ENCODE measurements at places on chromosomes 6 and 20. TPM values are rescaled to one million over a fixed set of nuclear protein-coding genes. Genes with fewer than 3 reads are reported as not detected.

The NDRG3 gene
- 16.5 TPM for total RNA-seq

The LY6G5B gene
- total RNA-seq: 2.3 TPM

The HM13 gene
- 86.1 TPM for total RNA-seq

The PI3 gene
- not detected for total RNA-seq

The COL21A1 gene
- 0.38 TPM for total RNA-seq

The CTAGE9 gene
- not detected for total RNA-seq

The LPIN3 gene
- total RNA-seq: 7.9 TPM

The PTGIS gene
- 191 TPM for total RNA-seq

The TSHZ2 gene
- total RNA-seq: 1.4 TPM

The ATRN gene
- 30.7 TPM for total RNA-seq

The TMEM244 gene
- not detected for total RNA-seq

The CYP21A2 gene
- 0.19 TPM for total RNA-seq

The TBX18 gene
- 37.5 TPM for total RNA-seq

The EGFL8 gene
- total RNA-seq: 1.4 TPM

The RBM38 gene
- total RNA-seq: 8.2 TPM

The SNRPB gene
- 93.3 TPM for total RNA-seq

The GSTA2 gene
- not detected for total RNA-seq

The VNN1 gene
- total RNA-seq: under 0.01 TPM

The ILRUN gene
- 34.1 TPM for total RNA-seq

The EPPIN gene
- not detected for total RNA-seq

The KCNK15 gene
- total RNA-seq: 0.19 TPM

The OVOL2 gene
- not detected for total RNA-seq

The SIRPD gene
- total RNA-seq: not detected

The THBD gene
- total RNA-seq: 18.0 TPM

The ACTL10 gene
- total RNA-seq: 2.7 TPM

The CFB gene
- total RNA-seq: 65.1 TPM

The COL11A2 gene
- total RNA-seq: 0.56 TPM

The SEMG1 gene
- not detected for total RNA-seq

The TRIM10 gene
- under 0.01 TPM for total RNA-seq

The APOM gene
- total RNA-seq: 0.28 TPM

The LRRC73 gene
- 0.19 TPM for total RNA-seq

The B3GALT4 gene
- 2.5 TPM for total RNA-seq

The NOTCH4 gene
- 1.5 TPM for total RNA-seq

The BTBD3 gene
- total RNA-seq: 23.7 TPM

The SLC35D3 gene
- total RNA-seq: under 0.01 TPM

The SH3BGRL2 gene
- total RNA-seq: 2.1 TPM

The GJA1 gene
- total RNA-seq: 574 TPM

The ITPR3 gene
- 9.0 TPM for total RNA-seq

The CD109 gene
- total RNA-seq: 5.8 TPM

The CCR6 gene
- not detected for total RNA-seq

The RAB32 gene
- 132 TPM for total RNA-seq

The LY6G6C gene
- under 0.01 TPM for total RNA-seq

The MATN4 gene
- total RNA-seq: not detected
